Stimulated activated CD4-positive, alpha-beta T cell treated with anti-CD3 and anti-CD28 coated beads, TNF-alpha, amount 100 ng/mL, for 24 hours (primary cell): ENCODE measurements at places on chromosomes 4 and X.

DNA sequence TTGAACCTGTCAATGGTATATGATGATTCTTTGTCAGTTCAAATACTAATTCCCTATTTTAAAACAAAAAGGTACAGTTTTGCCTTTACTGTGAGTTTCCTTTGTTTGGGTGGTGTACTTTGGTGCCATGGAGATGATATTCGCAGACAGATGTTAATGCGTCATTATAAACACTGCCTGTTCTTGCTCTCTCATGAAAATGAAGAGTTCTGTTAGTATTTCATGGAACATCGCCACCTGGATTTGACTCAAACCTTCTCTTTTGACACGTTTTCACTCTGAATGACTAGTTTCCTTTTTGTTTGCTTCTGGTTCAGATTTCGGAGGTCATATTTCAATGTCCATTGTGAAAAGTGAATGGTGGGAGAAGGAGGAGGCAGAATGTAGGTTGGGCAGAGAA is 6.9 kb upstream of the CTSO start:
- DNase-seq = no peak

DNA sequence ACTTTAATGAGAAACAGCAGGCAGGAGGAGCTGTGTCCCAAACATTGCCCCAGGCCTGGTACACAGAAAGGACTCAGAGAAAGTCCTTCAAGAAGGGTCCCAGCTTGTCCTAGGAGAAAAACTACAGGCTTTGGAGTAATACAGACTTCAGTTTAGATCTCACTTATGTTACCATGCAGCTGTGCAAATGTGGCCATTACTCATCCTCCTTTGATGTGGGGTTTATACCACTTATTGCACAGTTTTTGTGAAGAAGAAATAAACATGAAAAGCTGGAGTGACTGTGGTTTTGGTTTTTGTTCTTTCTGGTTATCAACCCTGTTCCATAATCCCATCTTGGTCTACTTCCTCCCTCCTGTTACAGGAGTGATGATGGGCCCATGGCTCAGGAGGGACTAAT is 8.1 kb upstream of the CYTL1 start:
- no peak for DNase-seq

DNA sequence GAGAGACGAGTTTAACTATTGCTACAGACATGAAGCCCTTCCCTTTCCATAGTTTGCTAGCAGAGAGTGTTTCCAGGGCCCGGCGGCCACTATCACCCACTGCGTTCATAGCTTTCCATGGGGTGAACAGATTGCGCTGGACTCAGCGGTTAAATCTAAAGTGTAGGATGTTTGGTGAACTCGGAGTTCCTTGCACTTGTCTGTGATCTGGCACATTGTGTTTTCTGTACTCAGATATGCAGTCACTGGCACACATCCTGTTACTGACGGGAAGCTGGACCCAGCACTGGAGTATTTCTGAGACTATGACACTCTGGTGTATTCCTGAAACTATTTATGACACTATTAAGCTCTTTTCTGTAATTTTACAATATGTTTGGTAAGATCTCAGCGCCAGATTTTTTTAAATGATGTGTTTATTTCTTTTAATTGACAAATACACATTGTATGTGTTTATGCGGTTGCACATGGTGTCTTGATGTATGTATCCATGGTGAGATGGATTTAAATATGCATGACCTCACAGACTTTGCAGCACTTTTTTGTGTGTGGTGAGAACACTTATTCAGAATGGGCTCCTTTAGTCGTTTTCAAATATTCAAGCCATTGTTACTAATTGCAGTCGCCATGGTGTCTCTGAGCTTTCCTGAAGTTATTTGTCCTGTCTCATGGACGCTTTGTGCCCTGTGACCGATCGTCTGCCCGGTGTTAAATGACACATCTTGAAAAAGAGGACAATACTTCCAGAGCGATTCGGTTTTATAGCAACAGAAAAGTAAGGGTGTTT is 14.1 kb downstream of the CD99 start:
- DNase-seq = no peak

GRCh38 chr4:126328914-126329313 is 1014.2 kb downstream of the FAT4 start:
- DNase-seq = no peak
